ENCODE measurements at places on chromosomes 2 and 18. TPM values are rescaled to one million over a fixed set of nuclear protein-coding genes. Genes with fewer than 3 reads are reported as not detected.

Gene BUB1
- total RNA-seq, result 161 TPM

GRCh38 chr2:191851158-191851557, 4.3 kb upstream of the CAVIN2 start:
- DNase-seq, result no peak

Gene DLGAP1
- not detected for total RNA-seq

GRCh38 chr2:205347899-205348298, 334.4 kb upstream of the NRP2 start:
- DNase-seq, result no peak

GRCh38 chr2:104428155-104428554, 425.8 kb upstream of the POU3F3 start:
- DNase-seq, result no peak
